ENCODE measurements at places on chromosomes 1 and 21. TPM values are rescaled to one million over a fixed set of nuclear protein-coding genes. Genes with fewer than 3 reads are reported as not detected.

NOS1AP gene
- total RNA-seq: 5.0 TPM

ADORA1 gene
- 13.5 TPM for total RNA-seq

FCN3 gene
- 19.3 TPM for total RNA-seq

C1orf94 gene
- not detected for total RNA-seq

SIK1 gene
- total RNA-seq: 8.0 TPM

C1orf167 gene
- 2.1 TPM for total RNA-seq

LENEP gene
- total RNA-seq: not detected

ZFP69 gene
- total RNA-seq: 1.9 TPM

JAM2 gene
- 42.6 TPM for total RNA-seq

SPRR4 gene
- not detected for total RNA-seq

KANK4 gene
- 0.25 TPM for total RNA-seq

TMPRSS15 gene
- not detected for total RNA-seq

SLC45A1 gene
- total RNA-seq: 2.0 TPM

COL9A2 gene
- 0.45 TPM for total RNA-seq

KCNJ10 gene
- total RNA-seq: not detected

DNASE2B gene
- not detected for total RNA-seq

HSPA6 gene
- 1.1 TPM for total RNA-seq

NUP210L gene
- 0.27 TPM for total RNA-seq

FBXO44 gene
- 20.4 TPM for total RNA-seq

ADCY10 gene
- total RNA-seq: 0.47 TPM

C1orf105 gene
- 21.9 TPM for total RNA-seq

OR2G6 gene
- not detected for total RNA-seq

LIN28A gene
- not detected for total RNA-seq

Measured in left ventricle myocardium superior (tissue), 1 donor.